ENCODE measurements at places on chromosomes 4 and X.

GRCh38 chr4:124202099-124202498, 510.4 kb downstream of the ANKRD50 start:
- DNase-seq = no peak

DNA sequence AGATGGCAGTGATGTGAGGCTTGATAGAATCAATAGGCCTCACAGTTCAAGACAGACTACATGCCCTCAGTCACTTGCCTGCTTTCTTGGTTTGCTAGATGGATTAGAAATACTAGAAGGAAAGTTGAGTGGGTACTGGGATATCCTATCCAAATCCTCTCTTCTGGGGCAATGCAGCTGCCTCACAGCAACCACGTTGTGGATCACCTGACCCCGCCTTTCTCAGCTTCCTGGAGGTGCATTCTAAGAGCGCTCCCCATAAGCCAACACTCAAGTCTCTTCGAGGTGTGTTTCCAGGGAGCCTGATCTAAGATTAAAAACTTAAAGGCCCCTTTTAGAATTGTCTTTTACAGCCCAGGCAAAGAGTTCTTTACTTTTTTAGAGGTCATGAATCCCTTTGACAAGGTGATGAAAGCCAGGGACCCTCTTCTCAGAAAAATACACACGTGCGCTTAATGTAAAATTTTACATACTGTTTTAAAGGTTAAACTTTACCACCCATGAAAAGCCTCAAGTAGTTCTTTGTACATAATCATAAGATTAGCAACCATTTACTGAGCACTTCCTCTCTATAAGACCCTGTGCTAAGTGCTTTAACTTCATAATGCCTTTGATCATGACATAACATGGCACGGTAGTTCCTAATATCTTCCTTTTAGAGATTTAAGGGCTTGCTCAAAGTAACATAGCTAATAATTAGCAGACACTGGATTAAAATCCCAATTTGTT, 840 bp upstream of the RPL34 start:
- DNase-seq = no peak

GRCh38 chrX:4708970-4709760, 995.7 kb upstream of the PRKX start:
- no peak for DNase-seq

DNA sequence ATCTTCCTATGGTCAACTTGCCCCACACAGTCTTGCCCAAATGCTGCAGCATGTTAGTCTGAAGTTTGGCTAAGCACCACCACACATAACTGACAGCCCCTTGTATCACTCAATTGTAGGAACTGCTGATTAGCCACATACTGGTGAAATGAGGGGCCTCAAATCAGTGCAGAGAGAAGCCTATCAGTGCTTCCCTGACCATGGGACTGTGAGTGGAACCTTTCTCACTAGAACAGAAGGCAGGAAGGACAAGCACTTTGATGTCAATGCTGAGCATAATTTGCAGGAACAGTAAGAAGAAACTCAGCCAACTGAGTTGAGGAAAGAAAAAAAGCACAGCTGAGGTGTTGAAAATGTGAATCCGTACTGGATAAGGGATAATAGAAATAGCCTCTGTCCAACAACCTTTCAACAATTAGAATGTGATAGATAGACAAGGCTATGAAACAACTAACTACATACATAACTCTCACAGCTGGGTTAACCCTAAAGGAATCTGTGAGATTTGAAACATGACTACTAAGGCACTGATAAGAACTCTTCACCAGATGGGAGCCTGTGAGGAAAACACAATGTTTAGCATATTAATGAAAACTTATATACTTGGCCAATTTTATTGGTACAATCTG, 136.6 kb upstream of the SH3RF1 start:
- no peak for DNase-seq

DNA sequence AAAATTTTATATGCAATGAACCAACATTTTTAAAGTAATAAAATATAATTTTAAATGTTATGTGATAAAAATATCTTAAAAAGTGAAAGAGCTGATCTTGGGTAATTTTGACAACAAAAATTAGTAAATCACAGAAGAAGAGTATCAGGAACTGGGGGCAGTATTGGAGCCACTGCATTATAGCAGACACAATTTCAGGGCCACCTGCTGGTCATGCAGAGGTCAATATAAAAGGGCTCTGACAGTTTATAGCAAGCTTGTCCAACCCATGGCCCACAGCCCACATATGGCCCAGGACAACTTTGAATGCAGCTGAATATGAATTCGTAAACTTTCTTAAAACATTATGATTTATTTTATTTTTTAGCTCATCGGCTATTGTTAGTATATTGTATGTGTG, 13.0 kb upstream of the LEF1 start:
- no peak for DNase-seq

GRCh38 chr4:19259920-19260319, 991.8 kb upstream of the SLIT2 start:
- DNase-seq = no peak

DNA sequence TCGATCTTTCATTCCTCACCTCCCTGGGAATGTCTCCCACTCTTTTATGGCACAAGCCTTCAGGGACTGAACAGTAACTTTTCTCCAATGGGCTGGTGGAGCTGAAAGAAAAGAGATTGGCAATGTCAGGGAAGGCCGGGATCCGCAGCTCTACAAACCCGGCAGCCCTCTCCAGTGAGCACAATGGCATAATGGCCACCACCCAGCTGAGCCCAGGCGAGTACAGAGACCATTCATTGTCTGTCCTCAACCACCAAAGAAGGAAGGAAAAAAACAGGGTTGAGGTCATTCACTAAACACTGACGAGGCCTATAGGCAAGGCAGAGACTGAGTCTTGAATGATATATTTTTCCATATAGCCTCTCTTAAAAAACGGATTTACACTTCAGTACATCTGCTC, 3.6 kb downstream of the GEMIN8 start:
- DNase-seq = no peak

DNA sequence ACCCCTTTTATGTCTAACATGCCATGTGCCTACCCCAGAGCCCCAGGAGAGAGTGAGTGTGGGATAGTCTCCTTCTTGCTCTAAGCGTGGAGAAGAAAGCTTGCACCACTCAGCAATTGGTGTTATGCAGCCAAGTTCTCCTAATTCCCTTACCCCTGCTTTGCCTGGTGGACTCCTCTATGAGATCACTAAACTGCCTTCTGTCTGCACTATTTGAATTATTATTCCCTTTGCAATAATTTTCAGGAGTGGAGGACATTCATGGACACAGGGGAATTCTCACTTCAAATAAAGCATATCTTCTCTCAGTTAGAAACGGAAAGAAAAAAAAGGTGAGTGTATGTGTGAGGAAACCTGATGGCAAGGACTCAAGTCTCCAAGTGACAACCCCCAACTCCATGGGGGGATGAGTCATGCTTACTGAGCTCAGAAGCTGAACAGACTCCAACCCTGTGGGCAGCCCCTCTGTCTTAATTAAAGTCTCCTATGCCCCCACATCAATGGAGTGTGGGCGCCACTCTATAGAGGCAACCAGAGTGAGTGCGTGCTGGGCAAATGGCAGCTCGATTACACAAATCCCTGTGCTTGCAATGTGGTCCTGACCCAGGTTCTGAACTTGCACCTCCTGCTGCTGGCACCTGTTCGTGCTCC, 381.9 kb downstream of the RAB28 start:
- no peak for DNase-seq

GRCh38 chr4:30696191-30696590, 24.0 kb upstream of the PCDH7 start:
- no peak for DNase-seq

- no peak for DNase-seq
Observed at GRCh38 chr4:86633854-86634253, 39.7 kb downstream of the PTPN13 start.

- no peak for DNase-seq
Observed at GRCh38 chrX:105515561-105515960, 295.1 kb upstream of the TEX13A start.

DNA sequence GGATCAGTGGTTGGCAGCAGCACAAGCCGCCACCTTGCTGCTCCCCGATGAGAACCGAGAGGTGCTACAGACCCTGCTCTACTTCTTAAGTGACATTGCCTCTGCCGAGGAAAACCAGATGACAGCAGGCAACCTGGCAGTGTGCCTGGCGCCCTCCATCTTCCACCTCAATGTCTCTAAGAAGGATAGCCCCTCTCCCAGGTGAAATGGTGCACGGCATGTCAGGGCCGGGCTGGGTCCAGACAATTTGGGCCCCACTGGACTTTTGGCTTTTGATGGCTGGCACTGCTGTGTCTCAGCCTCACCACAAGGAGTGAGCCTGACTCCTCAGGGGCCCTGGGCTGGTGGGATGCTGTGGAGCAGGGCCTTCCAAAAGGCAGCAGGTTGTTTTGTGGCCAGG, 74.1 kb downstream of the STARD8 start:
- no peak for DNase-seq

DNA sequence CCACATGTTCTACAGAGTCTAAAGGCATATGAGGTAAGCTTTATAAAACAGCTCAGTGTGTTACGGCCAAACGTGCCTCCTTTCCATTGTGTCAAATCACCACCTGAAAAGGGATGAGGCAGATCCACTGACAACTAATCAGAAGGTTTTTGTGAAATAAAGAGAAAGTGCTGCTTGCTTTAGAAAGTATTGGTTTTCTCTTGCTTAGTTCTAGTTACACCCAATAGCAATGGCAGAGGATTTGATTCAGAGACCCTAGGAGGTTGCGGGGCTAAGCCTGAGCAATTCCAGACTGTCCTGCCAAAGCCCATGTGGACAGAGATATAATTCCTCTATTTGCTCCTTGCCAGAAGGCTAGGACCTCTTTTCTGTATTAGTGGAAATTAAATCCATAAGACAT, 125.5 kb downstream of the SPRY1 start:
- peak; percentile 43 for DNase-seq

- no peak for DNase-seq
Observed at GRCh38 chr4:154564311-154564710, 1.5 kb downstream of the FGB start.
